ENCODE measurements at places on chromosomes 1 and 21.

GRCh38 chr1:42767510-42768000 lies 506 bp downstream of the C1orf50 start:
- DNase-seq = no peak

GRCh38 chr1:221150996-221151395 lies 271.8 kb downstream of the HLX start:
- no peak for DNase-seq

DNA sequence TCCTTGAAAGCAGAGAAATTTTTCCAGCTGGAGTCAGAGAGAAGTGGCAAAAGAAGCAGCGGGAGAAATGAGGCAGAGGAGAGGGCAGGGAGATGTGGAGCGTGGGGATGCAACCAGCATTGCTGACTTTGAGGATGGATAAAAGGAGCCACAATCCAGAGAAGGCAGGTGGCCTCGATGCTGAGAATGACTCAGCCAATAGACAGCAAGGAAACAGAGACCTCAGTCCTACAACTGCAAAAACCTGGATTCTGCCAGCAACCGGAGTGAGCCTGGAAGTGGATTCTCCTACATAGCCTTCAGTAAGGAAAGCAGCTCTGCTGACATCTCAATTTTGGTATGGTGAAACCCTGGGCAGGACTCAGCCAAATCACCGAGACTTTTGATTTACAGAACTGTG lies 128.9 kb upstream of the ATP1B1 start:
- DNase-seq = no peak

DNA sequence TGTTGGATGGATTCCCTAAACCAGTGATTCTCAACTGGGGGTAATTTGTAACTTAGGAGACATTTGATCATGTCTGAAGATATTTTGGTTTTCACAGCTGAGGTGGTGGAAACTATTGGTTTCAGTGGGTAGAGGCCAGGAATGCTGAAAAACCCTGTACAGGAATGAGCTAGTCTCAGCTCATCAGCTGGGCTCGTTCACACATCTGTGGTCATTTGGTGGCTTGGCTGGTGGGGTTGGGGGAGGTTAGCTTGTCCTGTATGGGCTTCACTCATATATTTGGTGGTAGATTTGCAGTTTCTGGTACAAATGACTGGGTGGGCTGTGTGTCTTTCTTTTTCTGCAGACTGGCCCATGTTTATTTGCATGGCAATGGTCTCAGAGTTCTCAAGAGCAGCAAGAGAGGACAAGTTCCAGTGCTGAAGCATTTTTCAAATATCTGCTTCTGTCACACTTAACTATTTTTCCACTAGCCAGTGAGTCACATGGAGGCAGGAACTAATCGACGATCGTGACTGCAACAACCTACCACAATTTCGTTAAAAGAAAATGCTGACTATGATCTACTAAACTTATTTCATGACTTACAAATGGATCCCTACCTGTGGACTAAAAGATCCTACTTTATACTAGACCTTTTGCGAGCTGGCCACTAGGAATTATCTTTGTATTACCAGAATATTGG lies 321.7 kb upstream of the PLXNA2 start:
- DNase-seq = no peak

GRCh38 chr1:228415853-228416216 lies 826 bp downstream of the TRIM17 start:
- DNase-seq = no peak

DNA sequence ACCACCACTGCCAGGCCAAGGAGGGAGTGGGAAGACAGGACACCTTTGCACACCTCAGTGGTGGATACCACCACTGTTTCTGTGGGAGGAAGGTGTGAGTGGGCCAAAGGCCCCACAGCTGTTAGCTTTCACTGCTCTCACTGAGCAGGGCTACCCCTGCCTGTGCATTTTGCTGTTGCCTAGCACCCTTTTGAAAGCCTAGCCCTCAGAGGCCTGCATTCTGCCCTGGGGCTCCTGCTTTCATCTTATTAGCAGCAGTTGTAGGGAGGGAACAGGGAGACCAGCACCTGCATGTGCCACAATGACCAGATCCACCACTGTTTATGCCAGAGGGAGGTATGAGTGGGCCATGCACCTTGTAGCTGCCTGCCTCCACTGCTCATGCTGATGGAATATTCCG lies 110.9 kb upstream of the C21orf91 start:
- no peak for DNase-seq

- DNase-seq = peak; percentile 27
Measured at GRCh38 chr1:40232444-40232843, 15.3 kb upstream of the TMCO2 start.

DNA sequence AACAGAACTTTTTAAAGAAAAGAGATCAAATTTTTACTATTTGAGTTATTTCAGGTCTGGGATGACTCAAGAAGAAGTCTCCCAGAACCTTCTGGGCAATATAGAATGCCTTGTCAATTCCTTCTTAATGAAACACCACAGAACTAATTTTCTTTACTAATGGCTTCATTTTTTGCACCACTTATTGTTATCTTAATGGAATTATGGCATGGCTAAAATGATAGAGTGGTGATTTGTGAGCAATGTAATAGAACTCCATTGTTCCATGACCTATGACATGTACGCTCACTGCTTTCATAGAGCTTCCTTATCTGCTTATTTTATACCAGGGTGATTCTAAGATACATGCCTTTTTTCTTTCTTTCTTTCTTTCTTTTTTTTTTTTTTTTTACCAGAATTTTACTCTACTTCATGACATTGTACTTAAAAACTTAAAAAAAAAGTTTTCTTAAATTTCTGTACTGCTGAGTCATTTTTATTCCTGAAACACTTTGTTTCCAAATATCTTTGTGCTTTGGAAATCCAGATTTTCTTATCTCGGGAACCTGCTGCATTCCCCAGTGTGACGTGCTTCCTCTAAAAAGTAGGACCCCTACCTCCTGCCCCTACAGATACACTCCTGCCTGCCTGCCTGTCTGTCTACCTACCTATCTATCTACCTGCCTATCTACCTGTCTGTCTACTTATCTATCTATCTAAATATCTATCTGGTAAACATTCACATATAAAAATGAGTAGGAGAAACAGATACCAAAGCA lies 284.9 kb downstream of the PBX1 start:
- no peak for DNase-seq

DNA sequence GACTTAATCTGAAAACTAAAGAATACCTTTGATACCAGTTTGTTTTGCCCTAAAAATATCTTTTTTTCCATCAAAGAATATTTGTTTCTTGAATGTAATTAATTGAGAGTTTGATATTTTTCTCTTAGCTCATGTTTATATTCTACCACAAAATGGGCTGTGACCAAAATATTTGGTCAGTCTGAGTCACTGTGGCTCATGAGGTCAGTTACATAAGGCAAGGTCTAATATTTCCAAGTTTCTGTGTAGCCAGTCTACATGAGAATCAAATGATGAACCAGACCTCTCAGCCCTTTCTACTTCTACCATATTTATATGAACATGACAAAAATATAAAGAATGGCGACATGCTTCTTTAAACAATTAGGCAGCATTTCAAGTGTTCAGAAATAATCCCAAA lies 83.0 kb upstream of the IVNS1ABP start:
- no peak for DNase-seq

- DNase-seq = no peak
Measured at GRCh38 chr21:33169359-33169758, 60.4 kb upstream of the IFNAR2 start.

GRCh38 chr1:40413527-40414252 lies 36.6 kb upstream of the ZFP69B start:
- no peak for DNase-seq

- DNase-seq = no peak
Measured at GRCh38 chr1:153624965-153625611, 2.2 kb downstream of the S100A13 start.

DNA sequence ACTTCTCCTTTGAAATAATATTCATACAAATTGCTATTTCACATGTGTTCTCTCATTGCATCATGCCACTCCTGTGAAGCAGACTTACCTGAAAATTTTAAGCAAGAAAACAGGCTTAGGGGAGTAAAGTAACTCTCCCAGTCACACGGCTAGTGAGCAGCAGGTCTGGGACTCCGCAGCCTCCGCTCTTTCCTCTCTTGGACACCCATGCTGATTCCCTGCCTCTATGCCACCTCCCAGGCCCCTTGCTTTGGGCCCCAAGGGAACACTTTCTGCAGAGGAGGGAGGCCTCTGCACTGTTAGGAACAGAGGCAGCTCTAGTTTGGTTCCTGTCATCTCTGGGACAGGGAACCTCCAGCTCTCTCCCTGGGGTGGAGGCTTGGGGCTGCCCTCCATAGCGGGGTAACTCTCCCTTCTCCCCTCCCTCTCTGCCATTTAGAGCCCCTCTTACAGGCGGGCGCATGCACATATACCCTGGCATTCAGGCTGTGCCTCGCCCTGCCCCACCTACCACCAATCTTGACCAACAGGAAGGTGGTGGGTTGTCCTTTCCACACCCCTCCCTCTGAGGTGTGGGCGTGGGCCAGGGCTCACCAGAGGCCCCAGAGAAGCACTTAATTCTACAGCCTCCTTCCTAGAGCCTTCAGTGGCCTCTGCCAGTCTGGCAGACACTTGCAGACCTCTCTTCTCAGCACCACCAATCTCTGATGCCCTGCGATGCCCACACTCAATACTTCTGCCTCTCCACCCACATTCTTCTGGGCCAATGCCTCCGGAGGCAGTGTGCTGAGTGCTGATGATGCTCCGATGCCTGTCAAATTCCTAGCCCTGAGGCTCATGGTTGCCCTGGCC lies at the start of gene RXFP4:
RXFP4 (plus strand) TSS at position 646 of the 852 bp plus-strand sequence; CDS start at position 718, 72 bp downstream.
- no peak for DNase-seq

DNA sequence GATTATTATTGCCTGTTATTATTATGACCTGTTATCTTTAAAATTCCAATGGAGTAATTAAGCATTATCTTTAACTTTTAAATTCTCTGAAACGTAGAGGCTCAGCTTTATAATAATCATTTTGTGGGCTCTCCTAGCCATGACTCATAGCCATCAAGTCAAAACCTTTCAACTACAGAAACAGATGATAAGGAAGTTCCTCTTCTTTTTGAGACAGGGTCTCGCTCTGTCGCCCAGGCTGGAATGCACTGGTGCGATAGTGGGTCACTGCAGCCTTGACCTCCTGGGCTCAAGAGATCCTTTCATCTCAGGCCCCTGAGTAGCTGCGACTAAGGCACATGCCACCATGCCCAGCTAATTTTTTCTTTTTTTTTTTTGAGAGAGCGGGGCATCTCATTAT lies 43.5 kb downstream of the CHML start:
- DNase-seq = no peak

GRCh38 chr1:173853074-173853473 lies 14.7 kb downstream of the GAS5 start:
- no peak for DNase-seq

DNA sequence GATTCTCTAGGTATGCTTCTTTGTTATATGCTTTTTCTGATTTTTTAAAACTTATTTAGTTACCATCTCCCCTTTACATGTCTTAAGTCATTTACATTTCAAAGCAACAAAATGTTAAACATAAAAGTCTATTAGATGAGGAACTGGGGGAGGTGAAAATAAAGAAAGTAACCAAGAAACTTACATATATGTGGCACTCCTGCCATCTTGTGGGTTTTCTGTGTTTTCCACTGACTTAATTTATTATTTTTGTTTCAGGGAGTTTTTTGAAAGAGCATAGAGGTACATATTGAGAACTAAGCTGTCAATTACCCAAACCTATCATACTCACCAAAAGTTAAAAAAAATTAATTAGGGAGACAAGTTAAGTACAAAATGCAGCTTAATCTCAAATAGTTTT lies 1531.1 kb downstream of the MRPL39 start:
- no peak for DNase-seq

DNA sequence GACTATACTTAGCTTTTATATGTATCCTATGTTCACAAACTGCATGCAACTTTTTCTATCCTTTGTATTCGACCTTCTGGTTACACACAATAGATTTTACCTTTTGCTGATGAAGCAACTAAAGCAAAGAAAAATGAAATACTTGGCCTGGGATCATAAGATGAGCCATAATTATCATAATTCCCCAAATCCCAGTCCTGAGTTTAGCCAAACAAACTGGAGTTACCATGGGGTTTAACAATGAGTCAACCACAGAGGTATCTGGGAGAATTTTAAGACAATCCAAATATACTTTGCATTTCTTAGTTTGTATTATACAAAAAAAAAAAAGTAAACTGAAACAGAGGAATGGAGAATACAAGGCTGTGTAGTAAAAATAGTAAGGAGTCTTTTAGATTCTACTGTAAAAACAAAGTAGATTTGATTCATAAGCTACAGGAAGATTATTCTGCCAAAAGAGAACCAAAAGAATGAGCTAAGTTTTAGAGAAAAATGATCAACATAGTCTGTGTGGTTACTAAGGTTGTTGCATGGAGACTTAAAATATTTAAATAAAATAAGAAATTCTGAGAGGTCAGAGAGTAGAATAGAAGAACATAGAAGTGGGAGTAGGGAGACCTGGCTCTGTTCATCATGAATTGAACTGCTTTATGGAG lies 60.4 kb upstream of the GORAB start:
- no peak for DNase-seq

- no peak for DNase-seq
Measured at GRCh38 chr21:33202464-33203363, 27.0 kb upstream of the IFNAR2 start.

GRCh38 chr21:25191141-25191540 lies 416.1 kb downstream of the MRPL39 start:
- DNase-seq = no peak

- peak; percentile 13 for DNase-seq
Measured at GRCh38 chr21:39441502-39442475, 3.8 kb downstream of the LCA5L start.

GRCh38 chr1:109912214-109912861 lies 1.7 kb downstream of the CSF1 start:
- no peak for DNase-seq

DNA sequence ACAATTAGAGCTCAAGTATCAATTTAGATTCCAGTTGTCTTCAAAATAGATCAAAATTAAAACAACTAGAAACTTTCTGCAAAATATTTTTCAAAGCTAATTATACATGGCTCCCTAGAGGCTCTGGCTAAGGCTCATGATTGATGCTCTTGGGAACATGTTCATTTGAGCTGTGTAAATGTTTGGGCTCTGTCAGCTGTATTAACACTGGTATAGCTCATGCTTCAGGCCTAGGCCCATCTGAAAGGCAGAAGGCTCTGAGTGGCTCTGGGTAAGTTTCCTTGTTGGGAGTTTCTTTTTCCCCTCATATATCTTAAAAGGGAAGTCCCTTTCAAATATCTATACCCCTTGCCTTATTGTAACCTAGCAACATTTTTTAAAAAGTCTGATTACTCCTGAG lies 81.3 kb downstream of the UROD start:
- no peak for DNase-seq

GRCh38 chr1:51623450-51623849 lies 6.6 kb downstream of the OSBPL9 start:
- no peak for DNase-seq

DNA sequence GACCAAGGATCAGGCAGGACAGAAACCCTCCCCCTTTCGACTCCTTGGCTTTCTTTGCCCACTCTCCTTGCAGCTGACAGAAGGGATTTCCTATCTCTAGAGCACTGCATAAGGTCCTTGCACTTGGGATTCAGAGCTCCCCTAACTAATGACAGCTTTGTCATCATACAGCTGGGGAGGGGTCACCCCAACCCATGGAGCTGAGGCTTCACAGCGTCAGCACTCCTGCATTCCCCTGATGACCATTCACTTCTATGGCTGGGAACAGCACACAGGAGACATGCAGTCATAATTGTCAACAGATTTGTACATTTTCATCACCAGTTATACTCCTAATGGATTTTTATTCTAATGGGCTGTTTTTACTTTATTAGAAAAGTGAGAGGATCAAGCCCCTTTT lies 161.7 kb upstream of the C1orf87 start:
- DNase-seq = no peak

Data from activated T-cell treated with anti-CD3 and anti-CD28 coated beads for 1 hour (primary cell).